ENCODE measurements at places on chromosomes 2 and 18.

GRCh38 chr2:21022792-21023367, 21.0 kb downstream of the APOB start:
- ATAC-seq = no peak

- peak; percentile 97 for ATAC-seq
Measured at GRCh38 chr18:9147440-9148202, 11.0 kb downstream of the ANKRD12 start.

GRCh38 chr2:101788995-101789970, 91.8 kb downstream of the MAP4K4 start:
- ATAC-seq = peak; percentile 51

DNA sequence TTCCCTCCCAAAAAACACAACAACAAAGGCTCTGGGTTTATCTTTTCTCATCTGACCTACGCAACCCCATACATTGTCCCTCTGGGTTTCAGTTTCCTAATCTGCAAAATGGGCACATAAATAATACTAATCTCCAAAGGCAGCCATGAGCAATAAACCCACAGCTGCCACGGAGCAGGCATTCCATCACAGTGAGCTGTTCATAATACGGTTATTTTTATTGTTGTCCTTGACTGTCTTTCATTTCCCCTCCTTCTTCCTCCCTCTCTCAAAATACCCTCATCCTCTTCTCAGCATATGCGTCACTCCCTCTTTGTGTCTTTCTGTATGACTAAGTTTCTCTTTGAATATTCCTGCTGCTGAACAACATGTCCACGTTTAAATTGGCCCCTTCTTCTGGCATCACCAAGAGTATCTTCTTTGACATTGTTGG, 129.8 kb upstream of the CAB39 start:
- no peak for ATAC-seq

DNA sequence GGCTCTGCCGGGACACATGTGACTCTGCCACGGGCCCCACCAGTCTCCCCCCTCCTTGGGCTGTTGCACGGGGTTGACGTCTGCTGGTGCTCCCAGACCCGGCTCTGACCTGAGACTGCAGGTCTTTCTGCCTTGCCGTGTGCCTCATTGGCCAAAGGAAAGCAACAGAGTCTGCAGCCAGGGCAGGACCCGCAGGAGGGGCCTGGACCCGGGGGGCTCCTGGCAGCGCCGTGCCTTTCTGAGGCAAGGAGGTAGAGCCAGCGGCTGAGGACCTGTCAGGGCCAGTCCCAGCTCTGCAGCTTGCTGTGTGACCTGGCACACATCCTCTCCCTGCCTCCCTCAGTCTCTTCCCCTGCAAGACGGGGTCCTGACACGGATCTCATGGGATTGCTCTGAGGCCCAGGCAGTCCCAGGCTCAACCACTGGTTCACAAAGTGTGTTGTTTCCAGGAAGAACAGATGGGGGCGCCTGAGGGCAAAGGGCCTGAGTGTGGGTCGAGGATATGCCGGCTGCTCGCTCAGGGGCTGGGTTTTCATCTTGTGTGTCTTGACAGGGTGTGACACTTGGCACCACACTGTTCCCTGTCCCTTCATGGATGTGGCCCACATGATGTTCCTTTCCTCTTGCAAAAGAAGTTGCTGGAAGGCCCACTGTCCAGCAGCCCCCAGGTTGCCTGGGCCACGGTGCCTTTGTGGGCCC, 9.0 kb downstream of the CAPN10 start:
- ATAC-seq = peak; percentile 67

DNA sequence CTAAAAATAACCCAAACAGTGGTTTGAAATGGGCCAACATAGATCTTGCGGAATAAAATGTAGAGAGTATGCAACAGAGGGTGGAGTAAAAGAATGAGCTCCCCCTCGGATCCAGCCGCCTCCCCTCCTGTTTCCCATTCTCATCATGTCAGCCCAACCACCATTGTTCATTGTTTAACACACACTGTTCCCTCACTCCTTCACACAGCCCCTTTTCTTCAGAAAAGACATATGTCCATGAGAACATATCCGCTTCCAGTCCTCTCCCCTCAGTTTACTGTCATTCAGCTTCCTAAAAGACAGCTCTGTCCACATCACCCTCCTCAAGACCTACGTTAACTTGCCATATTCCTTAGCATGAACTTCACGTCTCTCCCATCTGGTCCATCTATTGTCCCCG, 62.9 kb upstream of the SERTAD2 start:
- ATAC-seq = no peak

- ATAC-seq = peak; percentile 0
Measured at GRCh38 chr18:48929212-48929612, 21.6 kb downstream of the SMAD7 start.

DNA sequence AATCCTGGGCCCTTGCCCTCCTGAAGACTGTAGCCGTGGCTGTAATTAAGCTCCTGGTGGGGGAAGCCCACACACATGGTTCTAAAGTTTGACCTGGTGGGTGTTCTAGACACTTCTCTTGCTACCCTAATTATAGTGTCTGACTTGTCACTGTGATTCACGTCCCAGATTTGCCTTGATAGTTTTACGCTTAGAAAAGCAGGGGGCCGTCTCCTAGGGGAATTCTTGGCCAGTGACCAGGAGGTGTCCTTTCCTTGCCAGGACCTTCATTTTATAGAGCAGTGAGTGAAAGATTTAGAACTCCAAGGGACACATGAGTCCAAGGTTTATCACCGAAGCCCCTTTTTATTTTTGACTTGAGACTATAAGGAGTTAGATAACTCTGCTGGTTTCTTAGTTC, 9.0 kb downstream of the TMEM214 start:
- no peak for ATAC-seq

GRCh38 chr18:23268641-23269040, 133.4 kb downstream of the CABLES1 start:
- no peak for ATAC-seq

GRCh38 chr2:122233372-122233771, 477.9 kb downstream of the TSN start:
- no peak for ATAC-seq

- peak; percentile 54 for ATAC-seq
Measured at GRCh38 chr18:24197412-24197811, 58.5 kb downstream of the CABYR start.

GRCh38 chr2:201279079-201279478, 18.7 kb downstream of the CASP8 start:
- ATAC-seq = no peak

DNA sequence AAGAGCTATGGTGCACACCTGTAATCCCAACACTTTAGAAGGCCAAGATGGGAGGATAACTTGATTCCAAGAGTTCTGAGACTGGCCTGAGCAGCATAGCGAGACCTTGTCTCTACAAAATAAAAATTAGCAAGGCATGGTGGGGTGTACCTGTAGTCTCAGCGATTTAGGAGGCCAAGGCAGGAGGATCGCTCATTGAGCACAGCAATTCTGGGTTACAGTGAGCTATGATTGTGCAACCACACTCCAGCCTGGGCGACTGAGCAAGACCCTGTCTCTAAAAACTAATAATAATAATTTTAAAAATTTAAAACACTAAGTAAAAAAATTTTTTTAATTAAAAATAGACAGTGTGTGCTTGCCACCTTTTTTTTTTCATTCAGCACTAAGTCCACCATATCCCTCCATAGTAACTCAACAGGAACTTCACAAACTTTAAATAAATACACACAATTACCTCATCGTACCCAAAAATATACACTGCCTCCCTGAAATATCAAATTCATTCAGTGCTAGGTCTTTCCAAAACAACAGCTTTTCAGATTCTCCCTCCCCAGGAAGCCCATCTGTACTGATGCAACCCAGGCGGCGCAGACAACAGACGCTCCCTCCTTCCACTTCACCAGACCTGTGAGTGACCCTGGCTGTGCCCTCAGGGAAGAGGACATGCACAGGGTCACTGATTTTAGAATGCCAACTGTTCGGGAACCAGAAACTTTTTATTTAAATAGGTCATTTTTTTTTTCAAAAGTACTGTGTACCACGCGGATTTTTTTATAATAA, 29.6 kb downstream of the FAM168B start:
- no peak for ATAC-seq

- no peak for ATAC-seq
Measured at GRCh38 chr2:41779888-41780287, 267.9 kb upstream of the PKDCC start.

DNA sequence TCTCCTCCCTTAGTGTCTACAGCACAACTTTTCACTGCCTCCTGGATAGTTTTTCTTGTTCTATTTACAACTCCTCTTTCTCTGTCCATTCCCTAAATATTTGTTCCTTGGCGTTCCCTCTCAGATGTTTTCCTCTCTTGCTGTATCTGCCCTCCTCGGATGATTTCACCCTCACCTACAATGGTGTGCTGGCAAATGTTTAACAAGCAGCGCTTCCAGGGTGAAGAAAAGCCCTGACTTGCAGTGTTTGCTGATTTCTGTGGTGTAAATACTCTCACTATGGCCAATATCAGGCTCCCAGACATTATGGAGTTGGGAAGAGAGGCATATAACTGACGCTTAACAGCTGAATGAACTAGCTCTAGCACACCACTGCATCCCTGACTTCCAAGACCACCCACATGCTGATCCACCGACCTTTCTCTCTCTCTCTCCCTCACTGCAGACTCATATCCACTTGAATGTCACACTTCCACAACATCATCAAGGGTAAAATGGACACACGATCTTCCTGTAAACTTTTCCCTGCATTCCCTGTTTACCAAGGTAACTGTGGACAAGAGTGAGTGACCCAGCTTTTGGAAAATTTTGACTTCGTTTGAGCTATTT, 31.5 kb upstream of the SPTBN1 start:
- ATAC-seq = no peak

DNA sequence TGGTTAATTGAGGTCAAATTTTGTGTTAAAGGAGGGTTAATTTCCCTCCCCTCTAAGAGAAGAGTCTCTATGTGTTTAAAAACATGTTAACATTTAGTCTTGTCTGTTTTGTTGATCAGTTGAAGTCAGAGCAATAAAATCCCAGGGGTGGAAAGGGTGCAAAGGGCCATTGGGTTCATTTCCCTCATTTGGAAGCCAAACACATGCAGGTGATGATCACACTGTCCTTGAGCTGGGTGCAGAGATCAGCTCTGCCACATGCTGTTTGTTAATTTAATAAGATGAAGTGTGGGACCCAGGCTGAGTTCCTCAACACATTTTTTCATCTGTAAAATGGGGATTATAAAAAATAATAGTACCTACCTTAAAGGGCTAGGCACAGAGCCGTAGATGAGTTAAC, 260.9 kb downstream of the LPIN1 start:
- ATAC-seq = no peak

- ATAC-seq = peak; percentile 21
Measured at GRCh38 chr18:40670668-40671375, 1284.2 kb upstream of the PIK3C3 start.

- ATAC-seq = no peak
Measured at GRCh38 chr2:66805016-66805865, 370.3 kb downstream of the MEIS1 start.

- no peak for ATAC-seq
Measured at GRCh38 chr2:74036450-74037195, 51.9 kb downstream of the TET3 start.

- ATAC-seq = no peak
Measured at GRCh38 chr2:122319539-122320132, 564.2 kb downstream of the TSN start.

DNA sequence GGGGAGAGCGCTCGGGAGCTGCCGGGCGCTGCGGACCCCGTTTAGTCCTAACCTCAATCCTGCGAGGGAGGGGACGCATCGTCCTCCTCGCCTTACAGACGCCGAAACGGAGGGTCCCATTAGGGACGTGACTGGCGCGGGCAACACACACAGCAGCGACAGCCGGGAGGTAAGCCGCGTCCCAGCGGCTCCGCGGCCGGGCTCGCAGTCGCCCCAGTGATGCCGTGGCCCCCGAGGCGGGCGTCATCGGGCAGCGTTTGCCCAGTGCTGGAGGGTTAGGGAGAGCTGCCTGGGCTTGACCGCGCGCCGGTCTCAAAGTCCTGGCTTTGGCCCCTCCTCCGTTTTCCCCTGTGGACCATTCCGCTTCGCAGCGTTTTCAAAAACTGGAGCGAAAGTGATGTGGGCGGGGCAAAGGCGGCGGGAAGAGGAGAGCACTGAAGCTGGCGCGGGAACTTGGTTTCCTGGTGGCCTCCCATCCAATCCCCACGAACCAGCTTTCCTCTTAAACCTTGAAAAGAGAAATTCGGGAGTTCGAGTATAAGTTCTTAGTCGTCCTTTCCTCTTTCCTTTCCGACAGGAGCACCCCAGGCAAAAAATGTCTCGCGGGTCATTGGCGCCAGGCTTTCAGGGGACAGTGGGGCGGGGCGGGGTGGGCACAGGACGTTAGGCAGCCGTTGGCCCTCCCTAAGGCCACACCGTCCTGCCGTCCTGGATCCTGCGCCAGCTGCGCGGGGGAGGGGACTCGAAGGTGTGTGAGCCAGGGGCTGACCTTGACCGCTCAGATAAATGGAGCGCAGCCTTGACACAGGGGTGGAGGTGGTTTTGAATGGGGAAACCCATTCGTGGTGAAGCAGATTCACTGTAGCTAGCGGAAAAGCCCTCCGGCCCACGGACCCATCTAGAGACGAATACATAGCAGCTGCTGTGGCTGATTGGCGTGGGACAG, 821 bp downstream of the TYMS start:
- ATAC-seq = peak; percentile 95

DNA sequence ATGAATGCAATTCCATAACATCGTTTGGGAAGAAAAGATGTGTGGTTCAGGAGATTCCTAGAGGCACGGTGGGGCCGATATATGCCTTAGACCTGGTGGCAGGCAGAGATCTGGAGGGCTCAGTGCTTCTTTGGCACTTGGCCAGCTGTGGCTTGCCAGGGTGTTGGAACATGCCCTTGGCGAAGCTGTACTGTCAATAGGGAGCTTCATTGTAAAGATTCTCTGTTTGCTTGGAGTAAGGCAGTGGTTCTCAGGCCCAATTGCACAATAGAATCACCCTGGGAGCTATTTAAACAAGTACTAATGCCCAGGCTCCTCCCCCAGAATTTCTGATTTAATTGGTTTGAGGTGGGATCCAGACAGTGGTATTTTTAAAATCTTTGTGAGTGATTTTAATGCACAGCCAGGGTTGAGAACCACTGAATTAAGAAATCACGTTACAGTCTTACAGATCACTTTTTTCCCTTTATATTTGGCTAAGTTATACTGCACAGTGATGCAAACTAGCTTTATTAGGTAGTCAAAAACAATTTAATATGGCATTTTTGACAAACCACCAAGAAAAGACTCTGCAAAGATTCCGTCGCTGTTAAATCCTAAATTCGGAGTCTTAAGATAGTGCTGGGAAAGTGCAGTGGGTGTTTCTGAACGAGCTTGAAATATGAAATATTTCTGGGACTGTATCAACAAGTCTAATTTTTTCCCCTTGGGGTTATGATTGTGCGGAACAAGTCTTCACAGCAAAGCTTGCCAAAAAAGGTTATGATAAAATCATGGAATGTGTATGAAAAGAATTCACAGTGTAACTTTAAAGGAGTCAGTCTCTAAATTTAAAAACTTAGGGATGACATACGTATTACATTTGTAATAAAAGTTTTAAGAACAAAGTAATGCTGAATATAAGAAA, 78.0 kb downstream of the CRIM1 start:
- peak; percentile 35 for ATAC-seq
